Hematopoietic multipotent progenitor cell treated with erythropoietin and hydrocortisone succinate and interleukin-3 and kit ligand, for 8 days (in vitro differentiated cells): ENCODE measurements at places on chromosomes 5 and 9.

DNA sequence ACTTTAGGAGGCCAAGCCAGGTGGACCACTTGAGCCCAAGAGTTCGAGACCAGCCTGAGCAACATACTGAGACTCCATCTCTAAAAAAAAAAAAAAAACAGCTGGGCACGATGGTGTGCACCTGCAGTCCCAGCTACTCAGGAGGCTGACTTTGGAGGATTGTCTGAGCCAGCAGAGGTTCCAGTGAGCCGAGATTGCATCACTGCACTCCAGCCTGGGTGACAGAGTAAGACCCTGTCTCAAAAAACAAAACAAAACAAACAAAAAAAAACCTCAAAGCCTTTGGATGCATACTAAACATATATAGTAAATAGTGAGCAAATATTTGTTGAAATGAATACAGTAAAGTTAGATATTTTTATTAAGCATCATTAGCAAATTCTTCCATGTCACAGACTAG lies 5.3 kb downstream of the SLC35D2 start:
- DNase-seq: no peak

GRCh38 chr9:123335193-123335985 lies 20.6 kb upstream of the CRB2 start:
- DNase-seq: peak; percentile 62

DNA sequence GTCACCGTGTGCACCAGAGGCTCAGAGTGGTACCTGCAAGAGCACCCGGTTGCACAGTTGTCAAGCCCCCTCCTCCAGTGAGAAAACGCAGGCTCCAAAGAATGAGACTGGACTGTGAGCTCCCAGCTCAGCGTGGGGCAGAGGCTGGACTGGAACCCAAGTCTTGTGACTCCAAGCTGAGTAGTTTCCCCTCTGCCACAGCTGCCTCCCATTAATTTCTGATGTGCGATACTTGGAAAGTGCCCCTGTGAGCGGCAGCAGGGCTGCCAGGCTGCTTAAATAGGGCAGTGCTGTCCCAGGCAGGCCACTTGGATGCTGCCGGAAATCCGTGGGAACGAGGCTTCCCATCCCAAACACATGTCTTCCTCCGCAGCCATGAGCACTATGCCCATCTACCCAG lies 62.2 kb upstream of the ANGPTL2 start:
- no peak for DNase-seq

GRCh38 chr9:85368781-85369180 lies 373.0 kb downstream of the AGTPBP1 start:
- no peak for DNase-seq

DNA sequence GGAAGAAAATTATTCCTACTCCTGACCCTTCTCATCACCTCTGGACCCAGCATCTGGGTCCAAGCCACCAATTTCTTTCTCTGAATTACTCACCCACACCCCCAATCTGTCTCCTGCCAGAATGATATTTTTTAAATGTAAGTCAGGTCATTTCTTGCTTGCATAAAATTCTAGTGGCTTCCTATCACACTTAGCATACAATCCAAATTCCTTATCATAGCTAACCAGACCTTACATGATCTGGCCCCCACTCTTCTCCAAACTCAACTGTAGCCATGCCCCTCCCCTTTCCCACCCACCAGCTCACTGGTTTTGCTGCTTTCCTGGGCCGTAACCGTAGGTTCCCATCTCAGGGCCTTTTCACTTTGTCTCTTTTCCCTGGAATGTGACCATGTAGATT lies 15.2 kb downstream of the HTR4 start:
- DNase-seq: peak; percentile 85
